NCI-H1417 treated with DMSO at 0.1 percent for 48 hours (cell line): ENCODE measurements at places on chromosomes 11 and 22.
A peak's percentile ranks its signal among the peaks of the same experiment; 100 is the strongest.

DNA sequence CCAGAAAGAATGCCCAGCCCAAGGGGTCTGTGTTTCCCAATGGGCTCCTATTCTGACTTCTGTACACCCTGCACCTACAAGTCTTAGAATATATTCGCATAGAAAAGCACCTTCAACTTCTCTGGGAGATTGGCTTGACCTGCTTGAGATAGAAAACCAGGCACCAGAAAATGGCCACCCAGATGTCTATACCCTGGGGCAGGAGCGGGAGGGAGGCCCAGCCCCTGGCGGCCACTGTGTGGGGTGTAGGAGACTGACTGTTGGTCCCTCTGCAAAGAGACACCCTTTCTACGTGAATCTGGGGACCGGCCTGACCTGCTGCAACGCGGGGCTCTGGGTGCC is 8.5 kb downstream of the DENND6B start:
- no peak for DNase-seq

- no peak for DNase-seq
Observed at GRCh38 chr11:68328374-68329091, 16.1 kb downstream of the LRP5 start.

DNA sequence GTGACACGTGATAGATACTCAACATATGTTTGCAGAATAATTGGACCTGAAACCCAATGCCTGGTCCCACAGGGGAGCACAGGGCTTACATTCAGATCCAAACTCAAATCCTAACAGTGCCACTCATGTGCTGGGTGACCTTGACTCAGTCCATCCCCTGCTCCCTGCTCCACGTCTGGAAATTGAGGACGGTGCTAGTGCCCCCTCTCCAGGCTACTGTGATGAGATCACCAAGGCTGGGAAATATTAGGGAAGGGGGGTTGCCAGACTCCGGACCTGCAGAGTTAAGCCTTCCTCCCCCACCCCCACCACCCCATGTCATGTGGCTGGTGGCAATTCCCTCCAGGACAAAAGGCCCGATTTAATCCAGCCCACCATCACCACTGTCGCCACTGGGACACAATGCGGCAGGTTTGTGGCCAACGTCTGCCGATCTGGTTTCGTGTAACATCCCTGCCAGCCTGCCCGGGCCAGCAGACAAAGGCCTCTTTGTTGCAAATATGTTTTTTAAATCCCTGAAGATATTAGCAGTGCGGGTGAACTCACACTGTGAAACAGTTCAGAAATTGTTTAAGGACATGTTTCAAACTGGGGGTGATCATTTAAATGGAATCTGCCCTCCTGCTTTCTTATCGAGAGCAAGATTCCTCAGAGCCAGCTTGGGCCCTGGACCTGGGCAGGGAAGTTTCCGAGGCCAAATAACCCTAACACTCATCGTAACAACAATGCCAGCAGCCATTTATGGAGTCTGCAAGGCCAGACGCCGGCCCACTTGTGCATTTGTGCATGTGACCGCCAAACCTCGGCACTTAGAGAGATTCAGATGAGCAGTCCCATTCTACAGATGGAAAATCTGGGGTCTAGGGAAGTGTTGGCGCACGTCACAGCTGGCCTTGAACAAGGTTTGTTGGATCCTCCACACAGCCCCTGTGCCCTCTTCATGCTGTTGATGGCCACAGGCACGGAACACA is 19.6 kb upstream of the MN1 start:
- no peak for DNase-seq

DNA sequence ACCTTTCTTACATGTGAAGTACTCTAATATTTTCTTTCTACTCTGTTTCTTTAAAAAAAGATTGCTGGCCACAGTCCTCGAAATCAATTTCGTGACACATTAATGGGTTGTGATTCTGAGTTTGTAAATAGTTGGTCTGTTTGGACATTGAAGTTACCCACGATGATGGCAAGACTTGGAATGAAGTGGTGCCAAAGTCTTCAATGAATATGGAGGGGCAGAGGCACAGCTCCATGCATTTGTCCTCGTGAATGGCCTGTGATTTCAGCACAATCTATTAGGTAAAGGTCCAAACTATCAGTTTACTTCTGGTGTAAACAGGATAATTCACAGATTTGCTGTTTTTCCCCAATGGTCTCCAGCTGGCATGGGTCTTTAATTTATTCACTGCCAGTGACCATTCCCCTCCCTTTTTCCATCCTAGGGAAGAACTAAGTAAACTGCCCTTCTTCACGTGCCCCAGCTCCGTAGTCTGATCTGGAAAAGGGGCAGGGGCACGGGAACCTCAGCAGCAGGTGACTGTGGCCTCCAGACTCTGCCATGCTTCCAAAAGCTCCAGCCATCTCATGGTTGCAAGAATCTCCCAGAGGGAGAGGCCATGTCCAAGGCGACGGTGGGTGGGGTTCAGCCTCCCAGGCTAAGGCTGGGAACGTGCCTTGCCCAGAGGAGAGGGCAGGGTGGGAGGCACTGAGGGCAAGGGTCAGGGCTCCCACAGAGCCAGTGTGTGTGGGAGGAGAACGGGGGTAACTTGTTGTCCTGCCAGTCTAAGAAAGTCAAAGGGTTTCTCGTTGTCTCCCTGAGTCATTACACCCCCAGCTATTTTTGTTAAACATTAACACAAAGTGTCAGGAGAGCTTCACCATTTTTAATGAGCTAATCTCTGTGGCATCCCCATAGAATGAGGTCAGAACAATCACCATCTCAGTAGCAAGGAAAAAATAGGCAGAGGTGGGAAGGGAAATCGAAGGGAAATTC is 16.9 kb upstream of the PEX26 start:
- DNase-seq: no peak

GRCh38 chr11:100927579-100927978 is 202.0 kb downstream of the PGR start:
- DNase-seq: no peak

GRCh38 chr11:75422248-75423231 is 10.5 kb downstream of the KLHL35 start:
- peak; percentile 62 for DNase-seq

GRCh38 chr11:12629601-12630313 is 44.5 kb upstream of the TEAD1 start:
- no peak for DNase-seq

- DNase-seq: no peak
Observed at GRCh38 chr11:94678236-94678635, 89.9 kb upstream of the AMOTL1 start.

DNA sequence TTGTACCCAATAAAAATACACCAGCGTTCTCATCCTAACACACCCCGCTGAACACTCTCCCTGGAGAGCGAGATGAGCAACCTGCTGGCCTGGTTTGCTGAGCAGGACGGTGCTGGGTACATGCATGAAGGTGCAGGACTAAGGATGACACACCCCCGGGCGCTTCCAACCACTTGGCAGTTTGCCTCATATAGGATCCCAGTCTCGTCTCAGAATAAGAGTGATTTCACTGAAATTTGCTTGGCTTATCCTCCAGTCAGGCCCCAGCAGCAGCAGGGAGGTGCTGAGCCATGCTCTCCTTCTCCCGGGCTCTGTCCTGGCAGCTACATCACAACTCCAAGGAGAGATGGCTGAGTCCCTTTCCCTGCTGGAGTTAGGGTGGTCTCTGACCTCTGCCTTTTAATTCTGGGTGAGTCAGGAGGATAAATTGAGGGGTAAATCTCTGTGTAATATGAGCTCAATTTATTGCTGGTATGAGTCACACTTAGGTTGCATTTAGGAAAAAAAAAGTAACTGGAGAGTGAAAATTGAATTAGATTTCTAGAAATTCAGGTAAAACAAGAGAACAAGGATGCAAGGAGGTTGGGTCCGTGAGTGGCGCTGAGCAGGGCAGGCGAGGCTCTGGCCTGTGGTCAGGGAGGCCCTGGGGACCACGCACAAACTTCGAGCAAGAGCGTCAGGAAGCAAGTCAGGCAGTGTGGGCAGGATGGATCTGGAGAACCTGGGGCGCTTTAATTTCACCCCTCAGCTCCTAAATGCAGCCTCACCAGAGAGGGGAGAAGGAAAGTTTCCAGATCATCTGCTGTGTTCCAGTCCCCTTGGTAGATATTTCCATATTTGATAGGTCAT is 974.0 kb downstream of the TBC1D22A start:
- no peak for DNase-seq

GRCh38 chr22:20887375-20887774 is 28.6 kb downstream of the SNAP29 start:
- DNase-seq: no peak
